ENCODE measurements at places on chromosomes 16 and 17. TPM values are rescaled to one million over a fixed set of nuclear protein-coding genes. Genes with fewer than 3 reads are reported as not detected.

KRTAP3-2 gene
- not detected for total RNA-seq

GRCh38 chr16:78184238-78185183 lies 85.1 kb downstream of the WWOX start:
- DNase-seq: no peak

DNA sequence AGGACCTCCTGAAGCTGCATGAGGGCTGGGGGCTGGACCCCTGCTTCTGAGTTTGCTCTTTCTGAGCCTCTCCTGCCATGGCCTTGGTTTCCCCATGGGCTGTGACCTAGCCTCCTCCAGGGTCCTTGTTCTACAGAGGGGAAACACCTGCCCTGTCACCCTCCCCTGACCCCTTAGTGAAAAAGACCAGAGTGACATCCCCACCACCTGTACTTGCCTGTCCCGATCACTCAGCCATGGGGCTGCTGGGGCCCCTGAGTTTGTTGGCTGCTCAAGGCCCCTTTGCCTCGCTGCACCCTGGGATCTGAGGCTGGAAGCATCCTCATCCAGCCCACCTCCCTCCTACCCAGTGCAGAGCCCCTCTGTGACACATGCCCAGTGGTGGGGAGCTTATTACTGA lies 800 bp downstream of the NOD2 start:
- no peak for DNase-seq

GRCh38 chr17:63928966-63929695 lies 3.0 kb downstream of the CD79B start:
- peak; percentile 33 for DNase-seq

GRCh38 chr17:83129676-83130075 lies 50.3 kb downstream of the METRNL start:
- no peak for DNase-seq

Data from H7 (cell line).